ENCODE measurements at places on chromosomes 12 and 14.
A peak's percentile ranks its signal among the peaks of the same experiment; 100 is the strongest.

DNA sequence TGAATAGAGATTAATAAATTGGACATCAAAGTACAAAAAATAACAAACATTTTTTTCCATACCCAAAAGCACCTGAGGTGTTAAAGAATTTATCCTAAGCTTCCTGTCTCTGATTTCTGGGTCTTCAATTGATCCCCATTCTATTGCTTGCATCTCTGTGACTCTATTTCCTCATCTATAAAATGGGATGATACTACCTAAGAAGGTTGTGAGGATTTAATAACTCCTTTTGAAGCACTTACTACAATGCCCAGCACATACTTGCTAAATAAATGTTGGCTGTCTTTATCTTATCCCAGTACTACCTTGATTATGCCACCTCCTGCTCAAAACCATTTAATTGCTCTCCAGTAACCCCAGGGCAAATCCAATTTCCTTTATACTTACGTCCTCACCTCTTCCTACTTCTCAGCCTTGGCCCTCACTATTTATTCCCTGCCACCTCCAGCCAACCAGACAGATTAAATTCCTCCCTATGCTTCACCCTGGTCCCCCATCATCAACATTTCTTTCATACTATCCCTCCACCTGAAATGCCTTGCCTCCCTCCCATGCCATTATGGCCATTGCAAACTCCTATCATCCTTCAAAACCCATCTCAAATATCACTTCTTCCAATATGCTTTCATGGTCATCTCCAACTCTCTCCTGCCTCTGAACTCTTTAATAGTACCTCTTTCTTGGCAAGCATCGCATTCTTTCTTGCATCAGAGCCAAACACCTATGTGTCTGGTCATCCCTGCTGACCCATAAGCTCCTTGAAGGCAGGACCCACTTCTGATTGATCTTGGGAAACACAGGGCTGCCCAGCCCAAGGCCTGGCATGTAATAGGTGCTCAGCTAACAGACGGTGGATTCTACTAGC is 7.9 kb upstream of the ASIC1 start:
- no peak for DNase-seq

GRCh38 chr12:1213618-1214205 is 222.7 kb downstream of the ERC1 start:
- no peak for DNase-seq

DNA sequence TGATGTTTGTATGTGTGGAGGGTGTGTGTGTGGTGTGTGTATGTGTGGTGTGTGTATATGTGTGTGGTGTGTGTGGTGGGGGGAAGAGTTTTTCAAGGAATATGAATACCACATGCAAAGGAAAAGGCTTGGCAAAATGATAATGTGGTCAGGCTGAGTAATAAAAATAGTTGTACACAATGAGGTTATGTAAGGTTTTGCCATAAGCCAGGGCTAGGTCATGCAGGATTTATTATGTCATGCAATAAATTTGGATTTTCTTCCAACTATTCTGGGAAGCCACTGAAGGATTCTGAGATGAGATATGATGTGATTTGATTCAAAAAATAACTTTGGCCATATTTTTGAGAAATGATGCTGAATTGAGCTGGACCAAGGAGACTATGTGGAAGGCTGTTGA is 1191.6 kb upstream of the SEL1L start:
- DNase-seq, result no peak

GRCh38 chr14:100861937-100862247 is 36.0 kb downstream of the MEG3 start:
- no peak for DNase-seq

DNA sequence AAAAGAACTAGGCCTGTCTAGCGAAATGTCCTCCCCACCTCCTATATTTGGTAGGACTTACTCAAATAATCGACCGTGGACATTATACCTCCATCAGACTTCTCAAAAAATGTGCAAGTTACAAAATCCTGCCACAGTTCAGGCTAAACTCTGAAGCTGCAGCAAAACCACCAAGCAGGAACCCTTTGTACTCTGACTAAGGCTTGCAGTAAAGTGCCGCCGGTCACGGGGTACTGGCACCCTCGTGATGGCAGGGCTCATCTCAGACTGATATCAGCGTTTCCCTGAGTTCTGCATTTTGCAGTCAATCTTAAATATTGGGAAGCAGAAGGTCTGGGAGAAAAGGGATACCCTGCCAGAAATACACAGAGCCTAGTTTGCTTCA is 17.1 kb downstream of the SLC11A2 start:
- DNase-seq, result peak; percentile 50

DNA sequence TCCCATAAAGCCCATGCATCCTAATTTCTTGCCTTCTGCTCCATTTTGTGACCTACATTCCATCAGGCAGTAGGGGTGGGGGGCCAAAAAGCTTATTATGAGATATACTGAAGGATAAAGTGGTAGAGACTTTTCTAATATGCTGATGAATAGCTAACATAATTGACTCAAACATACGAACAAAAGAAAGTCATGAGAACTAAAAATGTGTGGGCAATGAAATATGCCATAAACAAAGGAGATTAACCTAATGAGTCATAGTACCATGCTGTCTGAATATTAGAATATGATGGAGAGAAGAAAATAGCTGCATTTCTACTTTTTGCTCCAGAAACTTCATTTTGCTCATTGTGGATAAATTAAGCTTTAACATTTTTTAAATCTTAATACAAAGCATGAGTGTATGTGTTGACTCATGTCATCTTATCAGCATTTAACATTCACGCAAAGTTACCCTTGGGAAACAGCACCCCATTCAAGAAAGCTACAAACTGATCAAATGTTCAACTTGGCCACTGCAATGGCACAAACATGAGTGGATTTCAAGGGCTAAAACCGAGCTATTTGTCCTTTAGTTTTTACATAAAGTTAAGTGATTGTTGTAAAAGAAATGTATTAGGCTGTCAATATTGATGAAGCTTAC is 64.0 kb upstream of the DIO2 start:
- no peak for DNase-seq

GRCh38 chr12:123559468-123559867 is 24.9 kb upstream of the TMED2 start:
- DNase-seq, result no peak

DNA sequence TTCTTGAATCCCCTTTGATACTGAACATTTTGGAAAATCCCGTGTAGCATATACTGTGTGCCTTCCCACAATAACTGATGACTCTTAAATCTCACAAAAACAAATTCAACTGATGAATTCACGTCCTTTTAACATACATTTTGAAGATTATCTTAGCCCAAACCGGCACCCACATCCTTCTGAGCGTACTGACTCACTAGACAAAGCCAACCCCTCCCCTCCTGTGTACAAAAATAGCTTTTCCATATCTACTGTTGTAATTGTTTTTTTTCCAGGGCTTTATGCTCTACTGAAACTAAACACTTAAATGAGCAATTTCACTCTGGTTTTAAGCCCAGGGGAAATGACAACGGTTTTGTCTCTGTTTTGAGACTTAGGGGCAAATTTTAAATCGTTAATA is 109.4 kb upstream of the ATF7IP start:
- peak; percentile 21 for DNase-seq

GRCh38 chr12:92863251-92863650 is 65.8 kb downstream of the EEA1 start:
- DNase-seq, result no peak

- DNase-seq, result no peak
Observed at GRCh38 chr12:8698879-8699278, 1.1 kb downstream of the RIMKLB start.

DNA sequence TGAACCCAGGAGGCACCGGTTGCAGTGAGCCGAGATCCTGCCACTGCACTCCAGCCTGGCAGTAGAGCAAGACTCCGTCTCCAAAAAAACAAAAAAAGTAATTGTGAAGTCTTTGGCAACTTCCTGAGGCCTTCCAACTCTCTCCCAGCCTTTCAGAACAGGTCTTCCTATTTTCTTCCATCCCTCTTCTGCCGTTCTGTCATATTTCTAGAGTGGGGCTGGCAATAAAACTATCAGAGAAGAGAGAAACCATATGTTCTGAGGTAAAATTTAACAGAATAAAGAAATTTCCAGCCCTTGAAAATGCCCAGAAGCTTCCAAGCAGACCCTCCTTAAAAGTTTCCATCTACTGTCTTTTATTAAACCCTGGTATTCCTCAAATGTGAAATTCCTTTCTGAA is 100.4 kb downstream of the HMGA2 start:
- no peak for DNase-seq

DNA sequence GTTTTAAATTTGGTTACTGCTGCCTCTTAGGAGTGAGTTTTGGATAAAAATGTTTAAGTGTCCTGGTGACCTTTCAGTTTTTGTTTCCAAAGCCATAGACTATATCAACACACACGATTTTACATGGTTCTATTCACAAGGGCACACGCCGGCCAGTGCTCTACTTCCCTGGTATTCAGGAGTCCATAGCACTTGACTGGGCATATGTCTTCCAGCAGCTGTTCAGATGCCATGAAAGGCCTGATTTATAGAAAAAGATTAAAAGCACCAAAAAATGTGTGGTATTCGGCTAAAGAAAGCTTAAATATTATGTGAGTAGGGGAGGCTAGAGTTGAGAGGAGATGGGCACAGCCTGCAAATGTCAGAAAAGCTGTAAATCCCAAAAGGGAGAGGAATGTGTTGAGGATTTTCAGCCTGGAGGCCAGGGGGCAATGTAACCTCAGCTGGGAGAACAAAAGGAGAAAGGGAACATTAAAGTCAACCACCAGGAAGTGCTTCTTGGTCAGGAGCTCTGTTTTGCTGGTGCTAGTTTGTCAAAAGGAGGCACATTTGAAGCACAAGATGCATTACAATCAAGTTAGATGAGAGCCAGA is 478.4 kb downstream of the RAD51B start:
- DNase-seq, result no peak

GRCh38 chr12:27906658-27907473 is 65.7 kb downstream of the PTHLH start:
- no peak for DNase-seq

GRCh38 chr12:40635141-40635731 is 57.0 kb upstream of the CNTN1 start:
- DNase-seq, result no peak

DNA sequence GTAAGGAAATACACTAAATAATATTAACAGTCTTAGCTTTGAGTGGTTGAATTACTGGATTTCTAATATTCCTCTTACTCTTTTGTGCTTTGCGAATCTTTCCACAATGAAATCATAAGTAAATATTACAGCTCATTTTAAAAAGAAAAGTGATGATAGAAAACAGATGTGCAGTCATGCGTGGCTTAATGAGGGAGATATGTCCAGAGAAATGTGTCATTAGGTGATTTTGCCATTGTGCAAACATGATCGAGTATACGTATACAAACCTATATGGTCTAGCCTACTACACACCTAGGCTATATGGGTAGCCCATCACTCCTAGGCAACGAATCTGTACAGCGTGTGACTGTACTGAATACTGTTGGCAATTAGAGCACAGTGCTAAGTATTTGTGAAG is 59.3 kb downstream of the SLC15A5 start:
- no peak for DNase-seq
